ENCODE measurements at places on chromosomes 16 and 17.

DNA sequence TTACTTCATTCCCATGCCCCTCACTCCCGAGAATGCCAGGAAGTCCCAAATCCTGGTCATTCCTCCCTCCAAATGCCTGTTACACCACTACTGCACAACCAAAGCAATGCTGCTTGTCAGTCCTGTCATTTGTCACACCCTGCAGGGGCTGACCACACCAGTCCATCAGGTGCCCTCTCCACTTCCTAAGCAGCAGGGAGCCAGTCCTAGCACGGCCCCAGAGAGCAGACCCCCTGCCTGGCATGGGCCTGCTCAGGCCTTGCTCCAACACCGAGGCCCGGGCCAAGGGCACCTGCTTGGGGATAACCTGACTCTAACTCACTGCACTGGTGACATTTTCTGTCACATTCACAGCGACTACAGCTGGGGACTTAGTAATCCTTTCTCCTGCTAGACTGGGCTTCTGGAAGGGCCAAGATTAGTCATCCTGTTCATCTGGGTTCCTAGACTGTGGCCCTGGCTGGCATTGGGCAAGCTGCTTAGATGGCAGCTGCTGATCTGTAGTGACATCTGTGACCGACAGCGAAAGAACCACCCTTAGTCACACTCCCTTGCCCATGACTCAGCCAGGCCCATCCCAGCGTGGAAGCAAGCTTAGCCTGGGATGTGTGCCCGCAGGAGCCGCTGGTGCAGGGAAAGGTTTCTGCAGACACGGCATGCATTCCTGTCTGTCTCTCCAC is 5.4 kb downstream of the ALYREF start:
- DNase-seq = no peak

- peak; percentile 31 for DNase-seq
Measured at GRCh38 chr17:80879723-80880647, 111.7 kb upstream of the CHMP6 start.

- DNase-seq = peak; percentile 67
Measured at GRCh38 chr16:65728167-65728566, 606.3 kb upstream of the CDH11 start.

DNA sequence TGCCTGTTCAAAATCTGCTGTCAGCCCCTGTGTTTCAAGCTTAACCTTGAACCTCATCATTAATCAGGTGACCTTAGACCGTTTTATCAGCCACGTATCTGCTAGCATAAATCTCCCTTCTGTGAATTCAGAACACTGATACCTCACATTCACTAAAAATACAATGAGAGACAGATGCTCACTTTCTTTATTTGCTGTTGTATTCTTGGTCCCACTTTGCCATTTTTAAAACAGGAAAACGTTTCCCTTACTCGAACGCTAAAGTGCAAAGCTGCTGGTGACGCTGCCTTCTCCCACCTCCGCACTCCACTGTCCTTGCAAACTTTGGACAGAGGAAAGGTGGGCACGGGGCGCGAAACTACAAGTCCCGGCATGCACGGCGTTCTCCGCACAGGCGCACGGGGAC is 220 bp upstream of the ARHGAP44 start:
- no peak for DNase-seq

DNA sequence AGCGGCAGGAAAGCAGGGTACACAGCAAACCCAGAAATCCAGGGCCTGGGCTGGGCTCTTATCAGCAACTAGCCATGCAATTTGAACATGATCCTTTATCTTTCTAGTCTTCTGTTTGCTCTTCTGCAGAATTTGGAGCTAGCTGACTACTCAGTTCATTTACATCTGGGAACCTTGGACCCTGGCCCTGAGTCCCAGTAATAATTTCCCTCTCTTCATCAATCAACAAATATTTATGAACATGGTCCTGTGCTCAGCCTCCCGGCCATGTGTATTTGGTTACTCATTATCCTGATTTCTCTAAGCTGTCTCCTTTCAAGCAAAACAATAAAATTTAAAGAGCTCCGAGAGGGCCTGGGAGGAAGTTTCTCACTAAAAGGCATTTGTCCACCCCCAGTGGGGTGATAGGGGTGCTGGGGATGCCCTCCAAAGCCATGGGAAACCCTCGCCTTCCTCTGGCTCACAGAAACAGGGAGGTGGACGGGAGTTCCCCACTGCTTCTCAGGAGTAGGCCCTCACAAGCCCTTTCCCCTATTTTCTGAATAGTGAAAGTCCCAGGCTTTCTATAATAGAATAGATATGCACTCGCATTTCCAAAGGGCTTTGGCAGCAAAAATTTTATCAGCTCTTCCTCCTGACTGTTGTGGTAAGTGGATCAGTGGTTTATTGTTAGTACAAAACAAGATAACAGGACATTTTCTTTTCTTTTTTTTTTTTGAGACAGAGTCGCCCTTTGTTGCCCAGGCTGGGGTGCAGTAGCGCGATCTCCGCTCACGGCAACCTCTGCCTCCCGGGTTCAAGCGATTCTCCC is 6.9 kb upstream of the WDR59 start:
- DNase-seq = no peak

DNA sequence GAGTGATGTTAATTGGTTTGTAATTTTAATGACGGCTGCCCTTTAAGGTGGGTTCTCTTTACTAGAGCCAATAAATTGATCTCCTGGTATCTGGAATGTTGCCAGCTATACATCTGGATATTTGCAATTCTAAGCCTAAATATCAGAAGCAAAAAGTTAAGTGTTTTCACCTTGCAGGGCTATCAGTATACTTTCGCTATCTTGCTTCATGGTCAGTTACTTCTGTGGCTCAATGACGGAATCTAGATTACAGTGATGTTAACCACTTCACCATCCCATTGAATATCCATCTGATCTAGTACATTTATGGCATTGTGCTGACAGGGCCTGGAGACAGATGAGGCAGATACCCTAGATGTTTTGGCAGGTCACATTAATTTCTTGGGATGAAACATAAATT is 28.3 kb downstream of the CCL4 start:
- no peak for DNase-seq

DNA sequence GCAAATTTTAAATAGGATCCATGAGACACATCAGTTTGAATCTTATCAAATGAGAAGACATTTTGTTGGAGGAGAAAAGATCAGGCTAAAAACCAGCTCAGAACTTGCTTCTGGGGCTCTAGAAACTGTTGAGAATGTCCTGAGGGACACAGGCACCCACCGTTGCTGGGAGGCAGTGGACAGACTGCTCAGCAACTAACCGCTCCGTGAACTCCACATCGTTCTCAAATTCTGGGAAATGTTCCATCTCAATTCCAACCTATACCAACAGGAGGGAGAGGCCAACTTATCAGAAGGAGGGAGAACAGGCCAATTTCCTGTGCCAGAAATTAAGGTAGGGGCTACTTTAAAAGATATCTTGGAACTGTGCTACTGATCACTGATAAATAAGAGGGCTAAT is 8.3 kb downstream of the TAT start:
- no peak for DNase-seq

DNA sequence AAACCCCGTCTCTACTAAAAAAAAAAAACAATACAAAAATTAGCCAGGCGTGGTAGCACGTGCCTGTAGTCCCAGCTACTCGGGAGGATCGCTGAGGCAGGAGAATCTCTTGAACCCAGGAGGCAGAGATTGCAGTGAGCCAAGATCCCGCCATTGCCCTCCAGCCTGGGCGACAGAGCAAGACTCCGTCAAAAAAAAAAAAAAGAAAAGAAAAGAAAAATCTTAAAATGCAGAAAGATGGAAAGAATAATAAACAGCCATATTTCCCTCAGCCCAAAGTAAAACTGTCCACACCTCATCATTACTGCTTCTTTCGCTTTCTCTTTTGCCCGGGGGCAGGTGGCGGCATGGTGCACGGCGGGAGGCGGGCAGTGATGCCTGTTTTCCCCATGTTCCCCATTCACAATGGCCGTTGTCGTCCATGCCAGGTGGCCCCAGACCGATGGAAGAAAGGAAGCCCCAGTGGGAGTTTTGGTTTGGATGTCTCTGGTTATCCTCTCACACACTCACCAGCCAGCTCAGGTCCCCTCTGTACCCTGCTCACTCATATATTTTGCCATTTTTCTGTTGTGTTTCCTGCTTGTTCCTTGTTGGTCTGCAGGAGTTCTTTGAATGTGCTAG is 37.0 kb upstream of the PEMT start:
- no peak for DNase-seq

- DNase-seq = peak; percentile 76
Measured at GRCh38 chr16:88649924-88650748, 717 bp downstream of the CYBA start.

- DNase-seq = no peak
Measured at GRCh38 chr16:8959921-8960787, 3.6 kb downstream of the USP7 start.

DNA sequence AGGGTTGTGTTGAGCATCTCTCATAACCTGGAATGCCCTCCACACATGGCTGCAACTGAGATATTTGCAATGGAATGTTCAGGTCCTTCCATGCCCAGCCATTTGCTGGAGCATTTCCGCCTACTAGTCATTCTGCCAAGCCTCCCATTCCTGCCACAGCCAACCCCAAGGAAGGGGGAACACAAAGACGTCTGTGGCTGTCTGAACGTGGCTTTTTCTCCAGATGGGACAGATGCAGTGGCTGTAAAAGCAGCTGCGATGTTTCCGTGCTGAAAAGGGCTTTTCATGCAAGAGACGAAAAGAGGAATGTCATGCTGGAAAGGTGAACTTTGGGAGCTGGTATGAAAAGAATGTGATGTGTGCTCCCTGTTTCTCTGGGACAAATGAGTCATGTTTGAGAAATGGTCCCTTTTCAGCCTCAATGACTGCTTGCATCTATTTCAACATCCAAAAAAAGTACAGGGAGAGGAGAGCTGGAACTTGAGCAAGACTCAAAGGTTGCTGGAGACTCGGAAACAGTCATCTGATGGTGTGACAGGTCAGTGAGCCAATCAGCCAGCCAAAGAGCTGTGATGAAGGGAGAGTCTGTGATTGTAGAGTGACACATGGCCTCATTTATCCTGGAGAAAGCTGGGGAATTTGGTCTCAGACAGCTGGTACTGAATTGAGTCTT is 208.9 kb downstream of the SHISA9 start:
- DNase-seq = peak; percentile 50

GRCh38 chr17:228951-229708 is 47.7 kb upstream of the DOC2B start:
- no peak for DNase-seq

DNA sequence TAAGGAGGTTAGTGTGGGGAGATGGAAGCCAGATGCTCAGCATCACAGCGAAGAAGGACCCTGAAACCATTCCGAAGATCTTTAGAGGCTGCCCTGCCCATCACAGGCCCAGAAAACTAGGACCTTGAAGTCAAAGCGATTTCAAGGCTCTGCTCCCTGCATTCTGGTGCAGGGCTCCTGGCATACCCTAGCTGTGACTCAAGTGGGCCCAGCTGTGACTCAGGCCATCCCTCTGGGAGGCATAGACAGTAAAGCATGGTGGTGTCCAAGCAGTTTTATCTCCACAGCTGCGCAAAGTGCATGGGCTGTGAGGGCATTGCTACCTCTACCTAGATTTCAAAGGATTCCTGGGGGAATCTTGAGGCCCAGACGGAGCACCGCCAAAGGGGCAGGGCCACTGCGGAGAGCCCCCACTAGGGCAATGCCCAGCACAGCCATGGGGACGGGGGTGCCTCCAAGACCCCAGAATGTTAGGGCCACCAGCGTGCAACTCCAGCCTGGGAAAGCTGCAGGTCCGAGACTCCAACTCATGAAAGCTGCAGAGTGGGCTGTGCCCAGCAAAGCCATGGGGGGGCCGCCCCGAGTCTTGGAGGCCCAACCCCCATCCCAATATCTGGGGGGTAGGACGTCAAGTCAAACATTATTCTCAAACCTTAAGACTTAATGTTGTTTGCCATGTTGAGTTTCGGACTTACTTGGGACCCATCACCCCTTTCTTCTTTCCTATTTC is 11.7 kb upstream of the ZNF594 start:
- DNase-seq = no peak

- no peak for DNase-seq
Measured at GRCh38 chr17:56119936-56120335, 33.3 kb upstream of the ANKFN1 start.

All from retina (tissue), 1 donor.